ENCODE measurements at places on chromosomes 2 and 18. TPM values are rescaled to one million over a fixed set of nuclear protein-coding genes. Genes with fewer than 3 reads are reported as not detected.

DNA sequence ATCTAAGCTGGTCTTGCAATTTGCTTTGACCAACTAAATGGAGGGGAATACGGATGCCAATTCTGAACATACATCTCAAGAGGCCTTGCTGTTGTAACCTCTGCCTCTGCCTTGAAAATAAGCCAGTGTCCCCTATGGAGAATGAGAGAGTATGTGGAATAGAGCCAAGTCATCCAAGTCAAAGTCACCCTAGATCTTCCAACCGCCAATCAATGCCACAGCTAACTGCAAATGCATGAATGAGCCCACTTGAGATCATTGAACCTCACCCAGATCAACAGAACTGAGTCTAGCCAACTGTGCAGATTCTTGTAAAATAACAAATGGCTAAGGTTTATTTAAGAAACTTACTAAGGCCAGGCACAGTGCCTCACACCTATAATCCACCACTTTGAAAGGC is 139.8 kb upstream of the TANK start:
- no peak for DNase-seq

DNA sequence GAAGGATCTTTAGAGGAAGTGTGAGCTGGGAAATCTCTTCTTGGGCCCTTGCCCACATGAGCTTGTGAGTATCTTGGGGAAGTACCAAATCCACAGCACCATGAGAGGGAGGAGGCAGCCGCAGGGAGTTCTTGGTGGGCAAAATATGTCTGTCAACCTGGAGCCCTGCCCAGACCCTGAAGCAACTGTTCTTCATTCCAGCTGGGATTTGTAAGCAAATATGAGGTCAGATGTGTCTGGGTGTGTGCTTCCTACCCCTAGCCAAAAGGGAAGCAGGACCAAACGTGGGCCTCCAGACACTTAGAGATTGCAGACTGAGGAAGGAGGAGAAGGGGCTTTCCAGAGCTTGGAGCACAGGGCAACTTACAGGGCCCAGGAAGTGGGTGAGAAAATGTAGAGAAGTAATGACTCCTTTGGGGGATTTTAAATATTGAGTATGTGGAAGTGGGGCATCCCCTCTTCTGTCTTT is 41.9 kb downstream of the TMEM247 start:
- DNase-seq: peak; percentile 29

CFAP210 gene
- total RNA-seq: not detected

LDLRAD4 gene
- 6.9 TPM for total RNA-seq

STPG4 gene
- not detected for total RNA-seq

DNA sequence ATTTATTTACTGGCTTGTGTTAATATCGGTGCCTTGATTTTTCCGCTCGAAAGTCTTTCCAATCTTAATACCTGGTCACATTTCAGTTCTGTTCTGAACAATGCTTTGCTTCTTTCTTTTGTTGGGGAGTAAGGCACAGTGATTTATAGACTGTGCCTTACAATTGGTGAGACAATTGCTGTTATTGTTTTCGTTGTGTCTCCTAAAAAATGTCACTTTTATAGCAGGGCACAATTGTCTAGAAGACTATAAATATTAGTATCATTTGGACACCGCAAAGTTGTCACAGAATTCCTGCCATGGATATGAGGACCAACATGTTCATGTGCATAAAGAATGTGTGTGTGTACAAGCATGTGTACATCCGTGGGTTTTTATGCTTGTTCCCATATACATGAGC is 231.9 kb downstream of the INSIG2 start:
- DNase-seq: no peak

CRYBA2 gene
- not detected for total RNA-seq

GRCh38 chr18:63322206-63322605 is 2.6 kb upstream of the BCL2 start:
- DNase-seq: no peak

DNA sequence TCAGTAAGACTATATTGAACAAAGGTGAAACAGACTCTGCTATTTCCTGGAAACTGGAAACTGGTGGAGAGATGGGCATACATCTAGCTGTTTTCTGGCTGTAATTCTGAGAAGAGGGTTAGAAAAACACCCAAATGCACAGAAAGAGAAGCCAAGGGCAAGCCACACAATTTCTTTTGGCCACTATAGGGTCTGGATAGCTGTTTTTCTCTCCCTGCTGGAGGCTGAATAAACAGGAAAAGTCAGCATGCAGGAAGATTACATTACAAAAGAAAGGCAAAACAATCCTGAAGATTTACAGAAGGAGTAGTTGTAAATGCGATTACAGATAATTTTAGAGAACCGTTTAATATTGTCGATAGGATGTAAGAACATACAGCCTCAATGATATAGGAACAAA is 186.2 kb upstream of the REG3G start:
- DNase-seq: no peak

- DNase-seq: no peak
Observed at GRCh38 chr18:3911413-3911812, 461.4 kb downstream of the TGIF1 start.

- DNase-seq: no peak
Observed at GRCh38 chr2:31067259-31067658, 71.0 kb downstream of the GALNT14 start.

DNA sequence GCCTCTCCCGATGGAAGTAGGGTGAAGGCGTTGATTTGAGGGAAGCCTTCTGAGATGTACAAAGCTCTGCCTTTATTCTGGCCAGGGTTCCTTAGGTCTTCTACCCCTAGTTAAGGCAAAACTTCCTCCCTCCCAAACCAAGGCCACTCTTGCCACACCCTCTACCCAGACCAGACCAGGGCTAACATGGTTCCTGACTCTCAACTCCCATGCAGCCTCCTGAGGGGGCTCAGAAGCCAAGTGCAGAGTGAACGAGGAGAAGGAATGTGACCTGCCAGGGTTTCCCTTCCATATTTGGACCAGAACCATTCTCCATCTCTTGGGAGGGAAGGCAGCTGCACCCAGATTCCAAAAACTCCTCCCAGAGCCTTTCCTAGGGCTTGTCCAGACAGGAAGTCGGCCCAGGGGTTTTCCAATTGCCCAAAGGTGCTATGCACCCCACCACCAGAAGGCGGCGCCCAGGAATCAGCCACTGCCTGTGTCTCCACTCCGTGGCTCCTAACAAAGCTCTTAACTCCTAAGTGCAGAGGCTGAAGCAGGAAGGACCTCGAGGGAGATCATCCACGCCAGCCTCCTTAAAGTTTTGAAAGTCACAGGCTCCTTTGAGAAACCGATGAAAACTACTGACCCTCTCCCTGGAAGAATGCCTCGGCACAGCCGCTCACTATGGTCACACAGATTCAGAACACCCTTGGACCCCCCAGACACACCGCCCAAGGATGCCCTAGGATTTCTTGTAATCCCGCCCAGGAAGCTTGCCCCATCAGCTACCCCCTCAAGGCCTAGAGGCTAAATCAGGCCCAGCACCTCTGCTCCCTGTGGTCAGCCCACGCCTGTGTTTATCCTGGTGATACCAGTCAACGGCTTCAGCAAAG is 157.8 kb downstream of the SMAD2 start:
- peak; percentile 70 for DNase-seq

TSPYL6 gene
- total RNA-seq: not detected

DNA sequence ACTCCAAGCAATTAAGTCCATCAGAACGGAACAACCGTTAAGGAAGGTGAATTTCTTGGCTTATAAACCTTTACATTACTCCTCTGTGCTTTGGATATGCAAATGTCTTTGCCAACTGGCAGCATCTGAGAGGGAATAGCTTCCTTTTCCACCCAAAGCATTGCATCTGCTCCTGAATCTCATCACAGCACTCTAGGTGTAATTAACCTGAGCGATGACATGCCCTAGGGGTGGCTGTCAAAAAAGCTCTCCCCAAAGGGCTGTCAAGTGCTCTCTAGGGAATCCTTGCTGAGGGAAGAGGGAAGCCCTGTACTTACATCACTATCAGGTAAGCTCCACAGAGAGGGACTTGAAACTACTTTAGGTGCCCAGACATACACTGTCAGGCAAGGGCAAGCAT is 5.5 kb upstream of the SMARCAL1 start:
- no peak for DNase-seq

- DNase-seq: peak; percentile 80
Observed at GRCh38 chr2:157839162-157839801, 36.8 kb downstream of the ACVR1 start.

- DNase-seq: peak; percentile 14
Observed at GRCh38 chr2:230134496-230135129, 65.9 kb upstream of the SLC16A14 start.

DNA sequence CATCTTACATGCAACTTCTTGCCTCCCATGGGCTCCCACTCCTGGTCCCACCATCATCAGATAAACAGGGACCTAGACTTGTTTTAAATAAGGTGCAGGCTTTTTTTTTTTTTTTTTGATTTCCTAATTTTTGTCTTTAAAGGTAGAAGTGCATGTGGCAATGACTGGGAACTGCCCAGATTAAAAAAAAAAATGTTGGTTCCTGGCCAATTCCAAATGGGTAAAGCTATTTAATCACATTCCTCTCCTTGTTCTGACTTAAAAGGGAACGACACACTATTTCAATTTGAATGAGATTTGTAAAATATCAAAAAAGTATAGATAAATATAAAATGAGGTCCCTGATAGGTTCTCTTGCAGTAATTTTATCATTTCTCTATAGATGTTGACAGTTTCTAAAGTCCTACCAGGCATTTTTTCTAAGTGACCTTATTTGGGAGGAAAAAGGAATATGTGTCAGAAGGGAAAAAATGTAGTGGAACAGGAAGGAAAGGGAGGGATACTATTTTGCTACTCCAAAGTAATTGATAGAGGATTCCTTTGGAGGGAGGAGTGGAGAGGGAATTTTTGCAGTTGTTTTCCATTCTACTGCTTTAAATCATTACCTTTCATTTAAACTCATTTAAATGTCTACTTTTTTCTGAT is 43.3 kb downstream of the DDX1 start:
- no peak for DNase-seq

MAP3K19 gene
- not detected for total RNA-seq

GRHL1 gene
- 0.25 TPM for total RNA-seq

MEIS1 gene
- total RNA-seq: 3.4 TPM

SKOR2 gene
- not detected for total RNA-seq

DNA sequence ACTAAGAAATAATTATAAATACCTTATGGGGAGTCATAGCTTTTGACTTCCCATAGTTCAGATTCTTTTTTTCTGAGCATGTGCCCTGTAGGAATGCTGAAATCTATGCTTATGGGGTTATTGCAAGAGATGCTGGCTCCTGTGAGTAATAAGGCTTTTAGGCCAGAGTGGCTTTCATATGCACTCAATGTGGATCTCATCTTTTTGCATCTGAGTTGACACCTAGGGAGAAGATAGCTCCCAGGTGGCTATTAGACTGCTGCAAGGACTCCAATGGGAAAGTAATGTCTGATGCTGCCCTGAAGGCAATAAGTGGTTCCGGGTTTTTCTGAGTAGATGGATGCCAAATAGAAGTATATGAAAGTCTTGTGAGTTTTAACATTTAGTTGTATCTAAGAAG is 21.0 kb downstream of the DNAH6 start:
- DNase-seq: no peak

GRCh38 chr2:9897846-9898245 is 53.6 kb upstream of the GRHL1 start:
- DNase-seq: no peak

GRCh38 chr2:211258646-211259335 is 702.4 kb downstream of the CPS1 start:
- DNase-seq: no peak

EFHD1 gene
- 3.7 TPM for total RNA-seq

GRCh38 chr2:201643216-201643890 is at the start of gene TMEM237:
Gene TMEM237 (minus strand): TSS chr2:201643503. CDS start chr2:201643400, 103 bp downstream.
- peak; percentile 16 for DNase-seq

- no peak for DNase-seq
Observed at GRCh38 chr2:239202343-239202742, 198.5 kb downstream of the HDAC4 start.

DNA sequence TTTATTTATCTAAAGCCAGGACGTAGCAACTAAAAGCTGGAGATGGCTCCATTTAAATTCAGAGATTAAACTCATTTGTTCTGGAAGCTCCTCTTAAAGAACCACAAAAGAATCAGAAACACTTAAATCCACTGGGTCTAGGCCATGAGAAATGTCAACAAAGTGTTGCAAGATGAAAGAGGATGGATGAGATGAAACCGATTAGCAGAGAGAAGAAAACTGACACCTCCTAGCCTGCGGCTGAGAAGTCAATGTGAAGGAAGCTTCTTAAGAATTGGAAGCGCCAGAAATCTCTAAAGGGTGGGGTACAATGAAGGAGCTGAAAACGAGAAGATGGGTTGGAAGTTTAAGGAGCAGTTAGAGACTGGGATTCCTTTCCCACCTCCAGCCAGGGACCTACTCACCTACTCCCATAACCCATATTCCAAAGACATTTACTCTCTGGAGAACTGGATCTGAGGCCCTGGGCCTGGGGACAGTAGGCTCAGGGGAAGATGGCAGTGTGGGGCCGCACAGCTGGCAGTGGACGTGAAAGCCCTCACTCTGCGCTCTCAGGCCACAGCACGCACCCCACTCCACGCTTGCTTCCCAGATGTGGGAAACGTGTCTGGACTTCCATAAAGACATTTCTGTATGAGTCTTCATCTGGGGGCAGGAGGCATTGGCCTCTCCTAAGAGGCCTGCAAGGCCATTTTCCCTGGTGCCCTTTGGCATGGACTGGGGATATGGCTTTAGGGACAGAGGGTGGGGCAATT is 188.4 kb downstream of the LOXHD1 start:
- no peak for DNase-seq

KCNJ3 gene
- total RNA-seq: not detected

DNA sequence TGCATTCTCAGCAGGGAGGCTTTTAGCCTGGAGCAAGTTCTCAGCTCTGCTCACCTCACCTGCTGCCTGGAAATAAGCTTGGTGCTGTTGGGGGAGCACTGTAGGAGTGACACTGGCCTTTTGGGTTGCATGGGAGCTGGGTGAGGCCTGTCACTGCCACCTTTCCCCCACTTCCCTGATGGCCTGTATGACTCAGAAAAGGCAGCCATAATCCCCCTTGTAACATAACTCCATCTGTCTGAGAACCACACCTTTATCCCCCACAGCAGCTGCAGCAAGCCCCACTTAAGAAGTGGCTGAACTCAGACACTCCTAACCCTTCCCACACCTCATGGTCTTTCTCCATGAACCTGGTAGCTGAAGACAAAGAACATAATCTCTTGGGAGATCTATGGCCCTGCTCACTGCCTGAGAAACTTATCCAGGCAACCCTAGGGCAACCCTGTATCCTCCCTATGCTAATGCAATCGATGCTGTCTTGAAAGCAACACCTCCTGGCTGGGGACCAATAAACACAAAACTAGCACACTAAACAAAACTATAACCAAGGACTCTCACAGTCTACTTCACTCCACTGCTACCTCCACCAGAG is 258.9 kb upstream of the OSR1 start:
- no peak for DNase-seq

GRCh38 chr2:102455061-102455670 is 17.9 kb upstream of the SLC9A4 start:
- DNase-seq: no peak

GRCh38 chr2:197236159-197236558 is 74.4 kb downstream of the ANKRD44 start:
- no peak for DNase-seq

SERPINB12 gene
- total RNA-seq: not detected

DNA sequence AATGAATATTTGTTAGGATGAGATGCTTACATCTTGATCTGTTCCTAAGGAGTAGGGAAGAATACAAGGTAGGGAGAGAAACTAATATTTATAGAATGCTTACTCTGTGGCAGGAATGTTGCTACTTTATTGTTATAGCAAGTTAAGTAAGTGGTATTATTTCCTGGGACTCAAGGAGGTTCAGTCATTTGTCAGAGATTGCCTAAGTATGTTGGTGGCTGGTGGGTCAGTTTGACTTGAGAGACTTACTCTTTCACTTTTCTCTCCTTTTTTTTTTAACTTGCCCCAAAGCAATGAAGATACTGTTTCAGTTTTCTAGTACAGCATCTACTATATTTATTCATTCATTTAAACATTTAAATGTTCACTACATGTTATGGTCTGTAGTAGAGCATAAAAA is 209.2 kb upstream of the STON1 start:
- DNase-seq: no peak

FRZB gene
- 0.08 TPM for total RNA-seq

ITGA6 gene
- total RNA-seq: 26.8 TPM
